ENCODE measurements at places on chromosomes 11 and 22.
A peak's percentile ranks its signal among the peaks of the same experiment; 100 is the strongest.

DNA sequence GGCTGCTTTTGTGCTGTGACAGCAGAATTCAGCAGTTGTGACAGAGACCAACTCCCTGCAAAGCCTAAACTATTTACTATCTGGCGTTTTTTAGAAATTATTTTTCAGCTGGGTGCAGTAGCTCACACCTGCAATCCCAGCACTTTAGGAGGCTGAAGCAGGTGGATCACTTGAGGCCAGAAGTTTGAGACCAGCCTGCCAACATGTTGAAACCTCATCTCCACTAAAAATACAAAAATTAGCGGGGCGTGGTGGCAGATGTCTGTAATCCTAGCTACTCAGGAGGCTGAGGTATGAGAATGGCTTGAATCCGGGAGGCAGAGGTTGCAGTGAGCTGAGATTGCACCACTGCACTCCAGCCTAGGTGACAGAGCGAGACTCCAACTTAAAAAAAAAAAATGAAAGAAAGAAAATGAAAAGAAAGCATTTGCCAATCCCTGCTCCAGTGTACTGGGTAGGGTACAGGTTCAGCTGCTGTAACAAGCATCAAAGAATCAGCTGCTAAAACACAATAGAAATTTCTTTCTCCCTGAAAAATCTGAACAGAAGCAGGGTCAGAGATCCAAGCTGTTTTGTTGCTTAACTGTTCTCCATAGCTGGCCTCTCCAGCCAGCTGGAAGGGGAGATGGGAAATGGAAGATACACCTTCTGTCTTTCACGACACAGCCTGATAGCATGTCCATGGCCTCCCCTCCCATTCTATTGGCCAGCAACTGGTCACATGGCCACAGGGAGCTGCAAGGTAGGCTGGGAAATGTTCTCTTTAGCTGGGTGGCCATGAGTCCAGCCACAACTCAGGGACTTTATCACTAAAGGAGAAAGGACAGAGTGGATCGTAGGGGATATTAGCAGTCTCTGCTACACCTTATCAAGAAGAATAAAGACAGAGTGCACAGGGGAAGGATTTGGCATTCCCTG is 8.5 kb upstream of the NCF4 start:
- DNase-seq = no peak

GRCh38 chr11:36186340-36187175 is 102.7 kb downstream of the COMMD9 start:
- DNase-seq = peak; percentile 67

DNA sequence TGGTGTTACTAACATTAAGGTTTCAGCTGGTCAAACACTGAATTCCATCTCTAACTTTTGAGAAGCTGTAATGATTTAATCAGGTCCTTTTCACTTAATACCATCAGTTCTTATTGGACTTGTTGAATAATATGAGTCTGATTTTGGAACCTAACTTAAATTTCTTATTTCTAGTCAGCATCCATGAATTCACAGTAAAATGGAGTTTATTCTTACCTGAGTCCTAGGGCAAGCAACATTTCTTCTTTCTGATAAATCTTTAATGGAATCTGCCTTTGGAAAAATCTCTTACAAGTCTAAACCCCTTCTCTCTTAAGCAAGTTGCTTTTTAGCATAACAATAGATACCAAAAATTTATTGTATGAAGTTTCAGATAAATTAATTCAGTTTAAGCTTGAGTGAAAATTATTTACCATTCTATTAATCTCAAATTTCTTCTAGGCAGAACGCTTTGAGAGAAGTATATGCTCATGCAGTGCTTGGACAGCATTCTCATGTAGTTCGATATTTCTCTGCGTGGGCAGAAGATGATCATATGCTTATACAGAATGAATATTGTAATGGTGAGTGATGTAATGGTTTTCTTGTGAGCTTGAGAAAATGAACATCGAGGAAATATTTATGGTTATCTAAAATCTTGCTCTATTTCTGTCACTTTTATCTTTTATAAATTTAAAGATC is 3.4 kb downstream of the WEE1 start:
- DNase-seq = no peak

- DNase-seq = no peak
Observed at GRCh38 chr22:47376901-47377505, 614.6 kb downstream of the TBC1D22A start.

GRCh38 chr11:21814169-21814568 is 378.7 kb upstream of the ANO5 start:
- peak; percentile 36 for DNase-seq

DNA sequence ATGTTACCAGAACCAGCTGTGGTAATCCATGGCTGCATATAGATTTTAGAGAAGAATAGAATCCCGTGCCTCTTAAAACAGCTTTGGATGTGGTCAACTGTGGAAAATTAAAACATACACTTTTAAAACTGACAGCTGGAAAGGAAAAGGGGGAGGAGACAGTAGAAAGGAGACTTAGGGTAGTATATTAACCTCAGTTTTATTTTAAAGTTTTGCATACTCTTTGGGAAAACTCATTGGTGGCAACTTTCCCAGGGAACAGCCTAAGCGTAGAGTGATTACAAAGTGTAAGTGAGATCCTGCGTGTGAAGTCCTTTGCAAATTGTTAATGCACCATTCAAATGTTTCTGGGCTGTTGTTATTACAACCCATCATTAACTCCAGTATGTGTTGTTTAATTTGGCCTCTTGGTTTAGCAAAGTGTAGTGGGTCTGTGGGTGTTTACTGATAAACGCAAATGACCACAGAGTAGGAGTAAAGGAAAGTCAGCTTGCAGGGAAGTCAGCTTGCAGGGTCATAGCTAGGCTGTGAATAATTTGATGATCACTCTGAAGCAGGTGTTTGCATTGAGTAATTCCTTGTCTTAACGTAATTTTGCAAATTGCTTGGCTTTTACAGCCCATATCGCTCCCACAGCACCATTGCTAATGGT is 88.0 kb upstream of the DBX1 start:
- DNase-seq = peak; percentile 18

DNA sequence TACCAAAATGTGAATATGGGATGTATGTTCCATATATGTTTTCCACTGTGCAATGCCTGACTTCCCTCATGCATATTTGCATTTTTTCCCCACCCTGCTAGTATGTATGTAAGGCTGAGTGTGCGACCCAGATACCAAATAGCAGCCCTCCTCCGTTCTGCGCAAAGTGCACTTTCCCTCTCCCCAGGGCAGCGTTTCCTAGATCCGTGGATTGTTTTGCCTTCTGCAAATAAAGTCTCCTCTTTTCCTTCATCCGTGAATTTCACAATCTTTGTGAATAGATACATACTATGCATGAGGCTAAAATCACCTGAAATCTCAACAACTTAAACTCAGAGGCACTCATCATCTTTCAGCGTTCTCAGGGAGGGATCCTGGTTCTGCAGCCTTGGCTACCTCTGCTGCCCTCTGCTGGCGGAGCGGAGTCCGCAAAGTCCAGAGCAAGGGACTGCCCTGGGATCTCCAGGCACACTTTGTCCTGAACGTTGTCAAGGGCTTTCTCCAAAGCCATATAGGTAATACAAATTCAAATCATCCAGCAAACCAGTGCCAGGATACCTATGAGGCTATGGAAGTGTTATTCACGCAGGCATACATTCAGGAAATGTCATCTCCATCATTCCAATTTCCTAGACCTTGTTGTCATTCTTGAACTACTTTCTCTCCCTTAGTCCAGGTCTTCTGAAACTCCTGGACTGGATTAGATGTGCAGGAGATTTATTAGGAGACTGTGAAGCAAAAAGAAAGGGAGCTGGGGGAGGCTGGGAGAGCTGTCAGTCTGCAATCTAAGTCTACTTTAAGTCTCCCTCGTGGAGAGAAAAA is 53.1 kb downstream of the CNTF start:
- peak; percentile 43 for DNase-seq

GRCh38 chr22:30636226-30637077 is 871 bp downstream of the SLC35E4 start:
- DNase-seq = peak; percentile 51

GRCh38 chr11:68011051-68011943 is 1.2 kb downstream of the ALDH3B1 start:
- DNase-seq = no peak

DNA sequence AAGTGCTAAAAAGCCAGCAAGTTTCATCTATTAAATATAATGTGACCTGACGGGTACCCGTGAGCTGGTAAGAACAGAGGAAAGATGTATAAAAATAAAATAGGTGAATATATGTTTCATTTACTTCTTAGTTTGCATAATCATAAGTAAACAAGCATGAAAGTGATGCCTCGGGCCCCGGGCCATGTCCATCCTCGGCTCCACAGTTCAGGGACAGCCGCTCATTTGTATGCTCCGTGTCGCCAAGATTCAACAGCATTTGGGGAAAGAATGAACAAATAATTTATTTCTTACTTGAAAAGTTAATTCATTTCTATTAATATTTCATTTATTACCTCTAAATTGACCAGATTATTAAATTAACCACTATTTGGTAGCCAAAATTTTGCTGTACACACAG is 251.8 kb downstream of the NTM start:
- DNase-seq = no peak

DNA sequence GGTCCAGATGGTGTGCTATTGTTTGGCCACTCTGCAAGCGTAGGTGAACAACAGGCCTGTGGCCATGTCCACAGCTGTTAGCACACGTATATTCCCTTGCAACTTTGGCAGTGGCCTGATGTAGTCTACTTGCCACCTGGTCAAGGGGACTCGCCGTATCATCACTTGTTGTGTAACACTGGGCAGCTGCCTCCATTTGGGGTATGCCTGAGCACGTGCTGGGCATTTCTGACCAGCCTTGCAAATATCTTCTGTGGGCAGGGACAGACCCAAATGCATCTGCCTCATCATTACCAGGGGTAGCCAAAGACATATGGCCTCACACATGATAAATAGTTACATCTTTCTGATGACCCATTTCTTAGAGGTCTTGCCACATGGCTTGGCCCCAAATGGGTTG is 434.2 kb downstream of the DYNC2H1 start:
- DNase-seq = no peak

DNA sequence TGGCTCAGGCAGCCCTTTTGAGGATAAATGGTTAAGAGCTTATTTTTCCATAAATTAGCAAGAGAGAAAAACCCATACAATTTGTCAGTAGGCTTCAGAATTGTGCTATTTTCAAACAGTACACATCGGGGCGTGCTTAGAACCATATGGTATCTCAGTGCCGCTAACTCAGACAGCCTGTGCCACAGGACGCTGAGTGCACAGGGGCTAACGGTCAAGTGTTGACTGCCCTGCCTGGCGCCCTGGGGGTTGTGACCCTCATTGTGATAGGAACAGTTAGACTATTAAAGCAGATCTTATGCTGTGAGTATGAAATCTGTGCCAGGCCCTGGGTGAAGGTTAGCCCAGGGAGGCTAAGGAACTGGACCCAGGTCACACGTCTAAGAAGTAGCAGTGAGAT is 1519.7 kb downstream of the BRD1 start:
- DNase-seq = no peak

DNA sequence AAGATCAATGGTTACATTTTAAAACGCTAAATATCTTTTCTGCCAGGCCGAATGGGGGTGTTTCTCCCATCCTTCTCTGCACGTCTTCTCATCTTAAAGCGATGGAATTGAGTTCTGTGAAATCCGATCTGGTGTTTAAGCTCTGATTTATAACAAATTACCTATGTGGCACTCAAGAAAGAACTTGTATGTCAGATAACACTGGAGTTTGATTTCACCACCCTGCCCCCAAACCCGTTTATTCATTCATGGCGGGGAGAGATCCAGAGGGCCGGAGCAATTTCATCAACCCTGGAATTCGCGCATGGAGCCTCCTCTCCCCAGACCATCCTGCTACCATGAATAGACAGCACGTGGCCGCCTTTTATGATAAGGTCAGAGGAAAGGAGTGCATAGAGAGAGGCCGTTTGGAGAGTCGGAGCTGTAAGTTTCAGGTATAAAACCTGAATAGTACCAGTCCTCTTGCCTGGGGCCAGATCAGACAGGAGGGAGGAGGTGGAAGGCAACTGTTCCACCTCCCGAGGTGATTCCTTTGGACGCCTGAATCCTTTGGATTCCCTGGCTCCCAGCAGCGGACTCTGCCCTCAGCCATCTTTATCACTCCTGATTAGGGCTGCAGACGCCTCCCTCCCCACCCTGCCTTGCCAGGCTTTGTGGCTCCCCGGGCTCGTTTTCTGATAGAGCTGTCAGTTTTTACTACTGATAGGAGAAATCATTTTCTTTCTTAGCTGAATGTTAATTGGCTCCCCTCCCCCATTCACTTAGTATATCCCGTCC is 27.3 kb upstream of the NFAM1 start:
- DNase-seq = peak; percentile 40

DNA sequence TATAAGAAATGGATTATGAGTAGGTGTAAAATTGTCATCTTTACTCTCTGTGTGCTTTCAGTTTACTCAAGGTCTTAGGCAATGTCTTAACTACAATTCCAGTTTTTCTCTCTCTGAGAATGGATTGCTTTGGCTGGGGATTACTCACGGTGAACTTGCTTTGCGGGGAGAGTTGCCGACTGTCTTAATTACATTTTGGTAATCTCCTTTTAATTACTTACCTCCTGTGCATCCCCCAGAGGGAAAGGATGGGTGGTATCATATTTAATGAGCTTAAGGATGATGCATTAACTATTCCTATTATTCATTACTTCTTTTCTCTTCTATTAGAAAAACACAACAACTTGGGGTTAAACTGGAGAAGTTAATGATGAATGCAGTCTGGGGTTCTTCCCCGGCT is 159.4 kb downstream of the MPPED1 start:
- DNase-seq = no peak

GRCh38 chr11:57339328-57339727 is 1.2 kb downstream of the P2RX3 start:
- DNase-seq = no peak

- DNase-seq = no peak
Observed at GRCh38 chr11:75150879-75151278, at the start of gene SLCO2B1. Gene SLCO2B1 (plus strand): TSS chr11:75151107. CDS start chr11:75151382, 275 bp downstream.

DNA sequence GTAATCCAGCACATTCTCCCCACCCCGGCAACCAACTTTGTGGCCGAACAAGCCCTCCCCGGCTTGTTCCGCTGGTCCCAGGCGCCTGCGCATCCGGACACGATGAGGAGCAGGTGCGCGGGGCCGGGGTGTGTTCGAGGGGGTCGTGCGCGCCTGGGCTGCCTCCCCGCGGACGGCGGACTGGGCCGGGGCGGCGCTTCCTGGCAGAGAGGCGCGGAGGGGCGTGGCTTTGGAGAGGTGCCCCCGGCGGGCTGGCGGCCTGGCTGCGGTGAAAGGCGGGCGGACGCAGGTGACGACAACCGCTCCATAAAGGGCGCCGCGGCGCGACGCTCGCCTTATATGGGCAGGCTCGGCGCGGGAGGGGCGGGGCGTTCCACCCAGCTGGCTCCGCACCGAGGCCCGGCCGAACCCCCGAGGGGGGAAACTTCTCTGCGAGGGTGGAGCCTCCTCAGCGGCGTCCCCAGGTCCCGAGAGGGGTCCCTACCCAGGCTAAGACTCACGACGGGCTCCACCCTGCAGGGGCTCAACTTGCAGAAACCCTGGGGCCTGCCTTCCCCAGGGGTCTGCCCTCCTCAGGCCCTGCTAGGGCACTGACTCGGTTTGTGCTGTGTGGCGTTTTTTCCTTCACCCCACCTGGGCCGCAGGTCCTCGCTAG is 26.4 kb downstream of the TXN2 start:
- DNase-seq = peak; percentile 94

DNA sequence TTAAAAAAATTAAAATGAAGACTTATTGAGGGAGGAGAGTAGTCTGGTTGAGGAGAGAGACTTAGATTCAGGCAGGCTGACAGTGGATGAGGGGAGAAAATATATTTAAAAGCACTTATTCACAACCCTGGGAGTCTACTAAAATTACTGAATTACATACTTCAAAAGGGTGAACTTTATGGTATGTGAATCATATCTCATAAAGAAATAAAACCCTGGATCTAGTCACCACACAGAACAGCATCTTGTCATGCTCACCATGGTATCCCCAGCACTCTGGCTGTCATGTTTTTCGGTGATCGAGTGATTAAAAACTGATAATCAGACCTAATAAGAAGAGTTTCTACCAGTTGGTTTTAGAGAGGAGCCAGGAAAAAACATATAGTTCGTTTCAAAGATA is 11.0 kb downstream of the TEAD1 start:
- DNase-seq = no peak

Data from NCI-H146 (cell line).